Dorsolateral prefrontal cortex (tissue), 122 donors: ENCODE measurements at places on chromosomes 13 and 19.

DNA sequence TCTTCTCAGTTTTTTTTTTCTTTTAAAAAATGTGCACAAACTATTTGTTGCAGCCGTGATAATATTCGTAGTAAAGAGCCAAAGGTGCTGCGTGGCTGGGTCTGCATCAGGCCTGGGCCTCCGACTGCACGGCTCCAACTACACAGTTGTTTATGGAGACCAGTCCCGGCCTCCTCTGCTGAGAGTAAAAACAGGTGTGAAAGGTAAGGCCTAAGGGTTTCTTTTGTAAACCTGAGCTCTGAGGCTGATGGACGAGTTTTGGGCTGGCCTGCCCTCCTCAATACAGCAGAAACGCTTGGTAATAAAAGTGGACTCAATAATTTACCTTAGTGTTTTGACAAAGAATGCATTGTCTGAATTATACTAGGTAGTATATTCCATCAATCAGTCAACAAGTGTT lies 3.9 kb downstream of the MBNL2 start:
- no peak for DNase-seq

GRCh38 chr19:30161021-30161655 lies 211.0 kb upstream of the ZNF536 start:
- no peak for DNase-seq

- DNase-seq: no peak
Observed at GRCh38 chr13:22428188-22428828, 752.5 kb upstream of the SGCG start.

DNA sequence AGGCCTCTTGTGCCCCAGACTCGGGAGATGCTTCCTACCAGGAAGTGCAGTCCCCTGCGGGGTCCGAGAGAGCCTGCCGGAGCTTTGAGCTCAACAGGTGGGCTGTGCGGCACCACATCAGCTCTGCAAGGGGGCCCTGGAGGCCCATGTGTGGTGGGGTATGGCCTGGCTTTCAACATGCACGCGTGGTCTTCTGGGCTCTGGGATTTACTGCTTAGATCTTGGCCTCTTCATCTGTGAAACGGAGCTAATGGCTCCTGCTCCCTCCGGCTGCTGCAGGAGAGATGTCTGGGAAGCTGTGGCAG lies 18.0 kb downstream of the NDUFB7 start:
- DNase-seq: no peak

- no peak for DNase-seq
Observed at GRCh38 chr13:105825071-105825470, 710.4 kb downstream of the EFNB2 start.

DNA sequence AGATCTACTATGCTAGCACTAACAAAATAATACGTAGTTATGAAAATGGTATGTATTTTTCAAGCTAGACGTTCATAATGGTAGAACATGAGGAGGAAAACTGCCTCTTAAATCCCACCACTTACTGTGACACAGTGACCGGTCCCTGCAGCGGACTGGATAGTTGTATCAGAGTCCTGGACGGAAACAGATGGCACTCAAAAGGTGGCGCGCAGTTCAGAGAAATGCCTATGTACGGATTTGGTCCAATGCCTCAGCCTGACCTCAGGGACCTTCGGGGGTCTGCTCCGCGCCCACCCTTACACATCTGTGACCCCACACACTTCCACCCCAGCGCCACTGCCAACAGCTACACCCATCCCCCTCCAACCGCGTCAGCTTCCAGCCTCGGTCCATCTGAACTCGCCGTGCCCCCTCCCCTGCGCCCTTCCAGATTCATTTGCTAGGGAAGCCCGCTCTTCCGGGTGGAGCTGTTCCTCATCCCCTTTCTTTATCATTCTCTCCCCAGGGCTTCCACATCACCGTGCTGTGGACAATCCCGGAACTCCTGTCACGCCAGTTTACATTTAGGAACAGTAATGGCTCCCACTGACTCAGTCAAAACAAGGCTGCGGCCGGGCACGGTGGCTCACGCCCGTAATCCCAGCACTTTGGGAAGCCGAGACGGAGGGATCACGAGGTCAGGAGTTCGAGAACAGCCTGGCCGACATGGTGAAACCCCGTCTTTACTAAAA lies 792 bp upstream of the LENG8 start:
- DNase-seq: no peak

DNA sequence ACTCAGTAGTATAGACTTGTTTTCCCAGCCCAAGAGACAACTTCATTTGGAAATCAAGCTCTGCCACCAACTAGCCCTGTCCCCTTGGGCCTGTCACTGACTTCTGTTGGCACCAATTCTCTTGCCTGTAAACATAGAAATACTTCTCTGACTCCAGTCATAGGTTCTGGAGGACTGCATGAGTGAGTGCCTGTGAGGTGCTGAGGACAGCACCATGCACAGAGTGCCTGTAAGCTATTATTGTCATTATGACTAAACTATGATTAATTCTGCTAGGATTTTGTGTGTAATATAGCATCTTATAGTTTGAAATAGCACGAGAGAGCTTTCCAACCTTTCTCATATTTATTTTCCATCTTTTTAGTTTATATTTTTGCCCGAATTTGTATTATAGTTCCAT lies 247.9 kb downstream of the MYO16 start:
- DNase-seq: no peak

GRCh38 chr13:114025405-114025713 lies 51.5 kb upstream of the C13orf46 start:
- no peak for DNase-seq

DNA sequence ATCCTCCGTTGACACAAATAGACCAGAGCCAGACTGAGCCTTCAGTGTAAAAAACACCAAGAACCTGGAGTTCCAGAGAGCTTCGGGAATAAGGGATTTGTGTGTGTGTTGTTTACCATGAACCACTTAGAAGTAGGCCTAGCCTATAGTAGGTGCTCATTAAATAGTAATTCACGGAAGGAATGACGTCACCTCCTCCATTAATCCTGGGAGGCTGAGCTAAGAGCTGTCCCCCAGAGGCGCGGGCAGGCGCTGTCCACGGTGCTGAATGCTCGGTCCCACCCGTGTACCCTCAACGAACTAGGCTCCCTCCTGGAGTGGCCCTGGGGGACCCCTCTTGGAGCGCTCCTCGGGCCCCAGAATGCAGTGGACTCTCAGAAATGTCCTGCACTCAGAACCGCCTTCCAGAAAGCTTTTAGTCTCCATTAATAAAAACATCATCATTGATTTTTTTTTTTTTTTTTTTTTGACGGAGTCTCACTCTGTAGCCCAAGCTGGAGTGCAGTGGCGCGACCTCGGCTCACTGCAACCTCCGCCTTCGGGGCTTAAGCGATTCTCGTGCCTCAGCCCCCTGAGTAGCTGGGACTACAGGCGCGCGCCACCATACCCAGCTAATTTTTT lies 6.5 kb downstream of the UNC13A start:
- no peak for DNase-seq

DNA sequence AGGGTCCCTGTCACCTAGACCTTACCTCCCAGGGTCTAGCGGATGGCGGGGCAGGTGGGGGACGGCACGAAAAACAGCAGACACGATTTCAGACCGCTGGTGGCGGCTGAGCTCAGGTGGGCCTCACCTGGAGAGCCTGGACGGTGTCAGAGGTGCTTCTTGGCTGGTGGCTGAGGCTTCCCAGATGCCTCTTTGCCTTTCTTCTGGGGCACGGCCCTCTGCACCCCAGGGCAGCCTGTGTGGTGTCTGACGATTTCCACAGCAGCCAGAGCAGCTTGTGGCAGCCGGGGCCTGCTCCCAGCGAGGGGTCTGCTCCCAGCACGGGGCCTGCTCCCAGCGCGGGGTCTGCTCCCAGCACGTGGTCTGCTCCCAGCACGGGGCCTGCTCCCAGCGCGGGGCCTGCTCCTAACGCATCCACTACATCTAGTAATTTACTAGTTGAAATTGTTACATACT lies 66.7 kb downstream of the ATP11A start:
- no peak for DNase-seq

DNA sequence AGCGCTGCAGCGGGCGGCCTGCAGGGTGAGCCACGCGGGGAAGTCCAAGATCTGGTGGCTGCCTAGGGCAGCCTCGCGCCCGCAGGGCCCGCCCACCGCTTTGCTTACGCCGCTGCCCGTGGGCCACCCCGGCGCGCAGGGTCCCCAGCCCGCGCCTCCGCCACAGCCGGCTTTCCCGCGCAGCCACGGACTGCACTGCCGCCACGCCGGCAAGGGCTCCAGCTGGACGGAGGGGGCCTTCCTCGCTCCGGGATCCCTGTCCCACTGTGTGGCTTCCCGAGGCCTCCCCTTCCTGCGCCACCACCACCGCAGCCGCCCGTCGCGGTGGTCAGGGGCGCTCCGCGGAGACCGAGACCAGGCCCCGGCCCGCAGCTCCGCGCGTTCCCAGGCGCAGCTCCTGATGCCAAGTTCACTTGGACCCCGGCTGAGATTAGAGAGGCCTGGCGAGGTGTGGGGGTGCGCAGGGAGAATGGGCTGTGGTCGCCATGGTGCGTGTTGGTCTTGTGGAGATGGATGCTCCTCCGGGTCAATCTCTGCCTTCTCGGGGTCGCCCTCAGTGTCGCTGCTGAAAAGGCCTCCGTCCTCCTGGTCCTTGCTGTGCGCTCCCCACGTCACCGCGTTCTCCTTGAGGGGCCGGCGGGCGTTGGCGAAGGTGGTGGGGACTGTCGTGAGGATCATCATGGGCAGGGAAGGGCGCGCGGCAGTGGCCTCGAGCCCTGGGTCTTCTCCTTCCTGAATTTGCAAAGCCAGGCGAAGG lies 17.9 kb upstream of the RNF17 start:
- no peak for DNase-seq
